Activated CD4-positive, alpha-beta T cell treated with anti-CD3 and anti-CD28 coated beads, Interleukin-2, amount 10 ng/mL, durations not matched to agents 7 days and 5 days (primary cell): ENCODE measurements at places on chromosomes 13 and 19. TPM values are rescaled to one million over a fixed set of nuclear protein-coding genes. Genes with fewer than 3 reads are reported as not detected.

GRCh38 chr13:51453207-51453958, 547 bp upstream of the INTS6 start:
- DNase-seq, result peak; percentile 82

GRCh38 chr13:106178816-106179215, 356.6 kb downstream of the EFNB2 start:
- DNase-seq, result no peak

The ABHD17A gene
- total RNA-seq, result 180 TPM

The IQCN gene
- total RNA-seq, result 6.3 TPM

GRCh38 chr19:41548954-41549688, 26.8 kb upstream of the CEACAM21 start:
- DNase-seq, result peak; percentile 92

- no peak for DNase-seq
Measured at GRCh38 chr19:46892252-46893179, 31.7 kb downstream of the ARHGAP35 start.

DNA sequence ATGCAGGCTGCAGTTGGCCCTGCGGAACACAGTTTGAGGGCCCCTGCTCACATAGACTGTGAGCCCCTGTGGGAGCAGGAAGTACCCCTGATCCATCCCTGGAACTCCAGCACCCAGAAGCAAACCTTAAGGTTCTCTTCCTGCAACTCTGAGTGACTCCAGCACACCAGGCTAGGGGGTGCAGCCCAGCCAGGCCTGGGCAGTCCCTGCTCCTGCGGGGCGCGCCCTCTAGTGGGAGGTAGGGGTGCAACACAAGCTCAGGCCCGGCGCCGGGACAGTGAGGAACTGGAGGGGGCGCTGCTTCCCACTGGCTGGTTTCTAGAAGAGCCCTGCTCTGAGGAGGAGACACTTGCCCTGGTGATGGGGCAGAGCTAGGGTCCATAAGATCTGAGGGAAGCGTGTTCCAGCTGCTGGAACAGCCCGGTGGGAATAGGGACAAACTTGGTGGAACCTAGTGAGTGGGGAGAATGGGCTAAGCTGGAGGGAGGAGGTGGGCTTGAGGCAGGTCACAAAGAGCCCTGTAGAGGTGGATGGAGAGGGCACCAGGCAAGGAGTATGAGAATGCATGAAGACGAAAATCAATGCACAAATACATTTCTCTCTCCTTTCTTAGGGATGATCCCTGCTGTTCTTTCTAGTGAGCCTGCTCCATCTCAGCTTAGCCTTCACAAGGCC, 5.0 kb downstream of the ZSCAN5A start:
- peak; percentile 59 for DNase-seq

DNA sequence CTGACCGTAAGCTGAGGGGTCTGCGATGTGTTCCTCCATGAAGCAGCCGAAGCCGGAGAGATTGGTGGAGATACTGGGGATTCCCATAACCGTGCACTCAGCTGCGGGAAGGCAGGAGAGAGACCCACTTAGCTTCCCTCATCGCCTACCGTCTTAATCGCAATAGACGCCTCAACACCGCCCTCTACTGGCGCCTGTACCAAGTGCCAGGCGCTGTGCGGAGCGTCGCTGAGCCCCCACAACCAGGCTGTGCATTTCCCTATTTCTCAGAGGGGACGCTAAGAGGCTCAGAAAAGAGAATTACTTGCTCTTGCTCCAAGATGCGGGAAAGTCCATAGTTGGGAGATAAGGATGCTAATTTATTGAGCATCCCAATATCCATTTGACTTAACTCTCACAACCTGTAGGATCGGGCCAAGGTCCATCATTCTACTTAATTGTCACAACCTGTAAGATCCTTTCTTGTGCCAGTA, 5.8 kb downstream of the FTL start:
- DNase-seq, result peak; percentile 84

The GPR18 gene
- 25.4 TPM for total RNA-seq

DNA sequence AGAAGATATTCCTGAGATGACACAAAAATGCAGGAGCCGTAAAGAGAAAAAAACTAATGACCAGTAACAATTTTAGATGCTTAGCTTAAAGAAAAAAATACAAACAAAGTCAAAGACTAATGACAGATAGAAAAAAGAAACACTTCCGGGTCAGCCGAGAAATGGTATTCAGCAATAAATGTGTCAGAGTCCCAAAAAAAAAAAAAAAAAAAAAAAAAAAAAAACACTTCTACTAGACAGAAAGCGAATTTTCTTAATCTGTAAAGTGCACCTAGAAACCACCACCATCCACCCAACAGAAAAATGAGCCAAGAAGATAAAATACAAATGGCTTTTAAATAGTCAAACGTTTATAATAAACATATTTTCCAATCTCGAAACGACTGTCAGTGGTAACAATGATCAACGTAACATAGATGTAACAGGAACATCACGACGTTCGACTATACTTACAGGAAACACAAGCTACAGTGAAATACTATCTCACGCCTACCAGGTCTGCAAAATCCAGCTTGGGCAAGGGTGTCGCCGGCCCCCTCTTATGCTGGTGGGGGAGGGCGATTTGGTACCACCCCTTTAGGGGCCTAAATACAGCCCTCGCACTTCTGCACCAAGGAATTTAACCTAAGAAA, 10.6 kb downstream of the ABHD17A start:
- peak; percentile 56 for DNase-seq
